A172 (cell line): ENCODE measurements at places on chromosomes 3 and 15. TPM values are rescaled to one million over a fixed set of nuclear protein-coding genes. Genes with fewer than 3 reads are reported as not detected.
A peak's percentile ranks its signal among the peaks of the same experiment; 100 is the strongest.

MNS1 gene
- 7.8 and 9.3 TPM in 2 replicates for total RNA-seq

ENTPD3 gene
- total RNA-seq = not detected in 2 replicates

DNA sequence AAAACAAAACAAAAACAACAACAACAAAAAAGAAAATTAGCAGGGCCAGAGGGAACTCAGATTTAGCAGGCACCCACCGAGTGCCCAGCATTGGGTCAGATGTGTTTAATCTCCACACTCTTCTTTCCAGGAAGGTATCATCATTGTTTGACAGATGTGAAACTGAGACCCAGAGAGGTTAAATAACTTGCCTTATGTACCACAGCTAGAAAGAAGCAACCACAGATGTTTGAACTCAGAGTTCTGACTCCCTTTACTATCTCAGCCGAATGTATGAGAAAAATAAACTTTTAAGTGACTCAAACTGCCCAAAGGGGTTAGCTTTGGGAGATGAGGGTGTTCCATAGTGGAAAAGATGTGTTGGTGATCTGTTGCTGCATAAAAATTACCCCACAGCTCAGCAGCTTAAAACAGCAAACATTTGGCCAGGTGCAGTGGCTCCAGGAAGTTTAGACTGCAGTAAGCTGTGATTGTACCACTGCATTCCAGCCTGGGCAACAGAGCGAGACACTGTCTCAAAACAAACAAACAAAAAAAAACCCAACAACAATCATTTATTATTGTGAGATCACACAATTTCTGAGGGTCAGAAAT, 4.5 kb upstream of the RPP25 start:
- no peak for DNase-seq

SERINC4 gene
- not detected in 2 replicates for total RNA-seq

NOX5 gene
- not detected in 2 replicates for total RNA-seq

DNA sequence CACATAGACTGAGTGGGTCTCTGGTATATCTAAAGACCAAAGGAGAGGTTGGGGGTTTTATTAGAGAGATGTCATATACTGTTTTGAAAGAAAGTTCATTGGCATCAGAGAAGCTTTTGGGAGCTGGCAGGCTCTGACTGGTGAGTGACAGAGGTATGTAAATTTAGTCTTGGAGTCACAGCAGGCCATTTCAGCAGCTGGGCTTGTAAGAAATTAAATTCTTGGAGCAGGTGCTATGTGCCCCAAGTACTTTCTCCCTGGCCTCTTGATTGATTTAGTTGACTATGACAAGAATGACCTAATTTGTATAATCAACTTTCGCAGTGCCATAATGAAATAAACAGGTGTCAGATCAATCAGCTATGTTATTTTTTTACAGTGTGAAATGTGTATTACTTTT, 47.8 kb upstream of the CDAN1 start:
- no peak for DNase-seq

GRCh38 chr15:51931638-51932037, 39.9 kb downstream of the LEO1 start:
- DNase-seq = no peak

PLAAT1 gene
- total RNA-seq = 7.5 and 29.3 TPM in 2 replicates

DNA sequence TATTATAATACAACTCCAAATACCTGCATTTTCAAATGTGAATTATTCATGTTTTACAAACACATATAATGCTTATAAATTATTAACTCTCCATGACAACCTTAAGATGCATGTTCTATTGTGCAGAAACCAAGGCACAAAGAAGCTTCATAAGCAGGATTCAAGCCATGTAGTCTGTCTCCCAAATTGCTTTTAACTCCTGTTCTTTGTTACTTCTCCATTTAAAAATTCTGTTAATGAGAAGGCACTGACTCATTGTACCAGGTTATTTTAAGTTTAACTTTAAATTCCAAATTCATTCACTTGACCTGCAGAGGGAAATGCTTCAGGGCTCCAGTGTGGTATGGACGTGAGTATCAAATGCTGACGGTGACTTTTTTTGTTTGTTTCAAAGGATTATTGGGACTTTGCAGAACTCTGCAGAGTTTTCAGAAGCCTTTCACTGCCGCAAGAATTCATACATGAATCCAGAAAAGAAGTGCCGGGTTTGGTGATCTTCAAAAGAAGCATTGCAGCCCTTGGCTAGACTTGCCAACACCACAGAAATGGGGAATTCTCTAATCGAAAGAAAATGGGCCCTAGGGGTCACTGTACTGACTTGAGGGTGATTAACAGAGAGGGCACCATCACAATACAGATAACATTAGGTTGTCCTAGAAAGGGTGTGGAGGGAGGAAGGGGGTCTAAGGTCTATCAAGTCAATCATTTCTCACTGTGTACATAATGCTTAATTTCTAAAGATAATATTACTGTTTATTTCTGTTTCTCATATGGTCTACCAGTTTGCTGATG, 100.0 kb downstream of the MME start:
- DNase-seq = no peak

DNA sequence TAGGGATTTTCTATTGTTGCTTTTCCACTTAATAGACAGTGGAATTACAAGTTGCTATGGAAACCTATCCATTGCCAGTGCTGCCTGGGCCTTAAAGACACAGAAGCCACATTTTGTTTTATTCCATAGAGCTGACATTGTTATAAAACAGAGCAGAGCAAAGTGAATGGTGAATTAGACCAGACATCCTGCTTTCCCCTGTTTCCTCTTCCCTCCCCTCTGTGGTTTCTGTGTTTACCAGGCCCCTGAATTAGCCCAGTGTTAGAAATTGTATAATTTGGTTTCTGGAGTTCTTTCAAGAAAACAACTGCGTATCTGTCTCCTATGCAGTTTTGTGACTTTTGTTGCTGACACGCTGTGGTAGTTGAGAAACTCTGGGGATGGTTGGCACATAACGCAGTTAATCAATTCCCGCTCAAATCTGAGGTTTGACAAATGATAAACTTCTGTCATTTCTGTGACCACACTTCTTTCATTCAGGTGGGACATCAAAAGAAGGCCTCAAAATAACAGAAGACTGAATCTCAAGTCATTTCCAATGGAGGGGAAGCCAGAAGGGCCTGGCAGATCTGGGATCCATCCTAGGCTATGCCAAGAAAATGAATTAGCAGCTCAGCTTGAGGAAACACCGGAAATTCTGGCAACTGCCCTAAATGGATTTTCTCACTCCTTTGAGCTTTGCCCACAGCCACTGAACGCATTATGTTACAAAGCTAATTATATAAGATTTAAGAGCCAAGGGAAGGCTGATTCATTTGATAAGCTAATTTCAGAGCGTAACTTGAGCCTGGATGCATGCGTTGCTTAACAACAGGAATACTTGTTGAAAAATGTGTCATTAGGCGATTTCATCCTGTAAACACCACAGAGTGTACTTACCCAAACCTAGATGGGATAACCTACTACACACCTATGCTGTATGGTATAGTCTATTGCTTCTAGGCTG, 46.9 kb downstream of the NR1D2 start:
- peak; percentile 70 for DNase-seq

UROC1 gene
- total RNA-seq = not detected in 2 replicates

TGM5 gene
- total RNA-seq = 0.14 TPM in 1 of 2 replicates, not detected in the other

GRCh38 chr3:123349566-123350435, 99.1 kb downstream of the ADCY5 start:
- DNase-seq = no peak

SLC28A2 gene
- total RNA-seq = not detected in 2 replicates

DNA sequence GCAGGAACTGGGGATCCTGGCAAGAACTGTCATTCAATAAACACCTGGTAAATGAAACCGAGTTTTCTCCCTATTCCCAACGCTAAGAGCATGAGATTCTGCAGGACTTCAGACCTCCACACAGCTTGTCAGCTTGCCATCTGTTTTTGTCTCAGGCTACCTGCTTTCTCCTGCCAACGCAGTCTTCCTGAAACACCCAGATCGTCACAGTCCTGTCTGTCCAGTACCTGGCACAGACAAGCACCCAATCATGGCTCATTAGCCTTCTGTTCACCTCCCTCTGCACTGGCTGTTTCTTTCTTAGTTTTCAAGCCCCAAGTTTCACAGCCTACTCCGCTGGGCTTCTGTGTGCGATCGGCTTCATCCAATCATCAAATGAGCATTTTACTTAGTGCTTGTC, 5.0 kb downstream of the SLC12A8 start:
- DNase-seq = no peak

GRCh38 chr3:4826237-4827100, 152.8 kb upstream of the BHLHE40 start:
- DNase-seq = peak; percentile 53

CDHR4 gene
- total RNA-seq = not detected in 2 replicates
